ENCODE measurements at places on chromosomes 12 and 14.

DNA sequence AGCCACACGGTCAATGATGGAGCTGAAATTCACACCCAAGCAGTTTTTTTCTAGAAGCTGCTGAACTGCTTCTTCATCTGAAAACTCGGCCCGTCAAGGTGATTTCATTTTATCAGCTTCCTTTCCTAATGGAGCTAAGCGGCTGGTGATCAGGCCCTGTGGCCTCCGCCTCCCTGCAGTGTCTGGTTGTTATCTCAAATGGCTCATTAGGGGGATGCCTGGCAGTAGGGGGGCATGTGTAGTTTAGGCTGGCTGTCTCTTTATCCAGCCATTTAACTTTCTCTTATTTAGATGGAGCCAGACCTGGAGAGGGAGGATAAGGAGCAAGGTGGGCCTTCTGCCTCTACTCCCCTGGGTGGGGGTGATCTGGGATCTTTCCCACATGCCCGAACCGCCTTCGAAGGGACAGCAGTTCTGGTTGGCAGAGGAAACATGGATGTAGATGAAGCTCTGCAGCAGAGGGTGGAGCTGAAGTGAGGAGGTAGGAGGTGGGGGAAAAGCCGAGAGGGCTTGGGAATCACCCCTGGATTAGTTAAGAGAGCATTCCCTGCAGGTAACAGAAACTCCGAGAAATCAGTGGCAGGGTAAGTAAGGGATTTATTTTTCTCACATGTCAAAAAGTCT is 64.4 kb downstream of the TGFB3 start:
- no peak for DNase-seq

DNA sequence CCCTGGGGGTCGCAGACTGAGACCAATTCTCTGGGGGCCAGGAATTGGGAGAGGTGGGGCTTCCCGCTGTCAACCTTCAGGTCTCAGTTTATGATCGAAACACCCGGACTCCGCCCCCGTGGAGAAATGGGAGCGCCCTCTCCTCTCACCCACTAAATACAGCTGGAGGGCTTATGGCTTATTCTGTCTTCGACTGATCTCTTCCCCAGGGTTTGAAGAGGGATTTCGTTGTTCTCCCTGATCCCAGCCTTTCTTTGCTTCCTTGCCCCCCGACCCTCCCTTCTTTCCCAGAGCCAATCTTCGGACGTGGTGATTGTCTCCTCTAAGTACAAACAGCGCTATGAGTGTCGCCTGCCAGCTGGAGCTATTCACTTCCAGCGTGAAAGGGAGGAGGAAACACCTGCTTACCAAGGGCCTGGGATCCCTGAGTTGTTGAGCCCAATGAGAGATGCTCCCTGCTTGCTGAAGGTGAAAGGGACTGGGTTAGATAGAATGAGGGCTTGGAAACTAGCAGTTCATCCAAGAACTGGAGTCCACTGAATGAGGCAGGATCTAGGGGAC is 607 bp downstream of the OS9 start:
- DNase-seq, result no peak

- DNase-seq, result peak; percentile 66
Observed at GRCh38 chr14:63178912-63179311, 25.3 kb upstream of the RHOJ start.

DNA sequence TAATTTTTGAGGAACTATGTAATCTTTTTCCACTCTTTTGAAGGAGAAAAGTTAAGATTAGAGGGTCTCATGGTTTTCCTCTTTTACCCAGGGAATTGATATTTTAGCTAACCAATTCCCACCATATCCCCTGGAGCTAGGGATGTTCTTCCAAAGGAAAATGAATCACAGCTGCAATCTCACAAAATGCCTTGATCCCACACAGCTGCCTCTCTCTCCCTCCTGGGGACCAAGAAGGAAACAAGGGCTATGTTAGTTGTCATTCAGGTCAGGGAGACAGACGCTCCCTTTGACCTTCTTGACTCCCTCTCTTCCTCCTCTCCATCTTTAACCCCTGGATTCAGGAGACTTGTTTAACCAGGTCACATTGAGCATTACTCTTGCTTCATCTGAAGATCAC is 9.5 kb downstream of the DCN start:
- DNase-seq, result no peak

DNA sequence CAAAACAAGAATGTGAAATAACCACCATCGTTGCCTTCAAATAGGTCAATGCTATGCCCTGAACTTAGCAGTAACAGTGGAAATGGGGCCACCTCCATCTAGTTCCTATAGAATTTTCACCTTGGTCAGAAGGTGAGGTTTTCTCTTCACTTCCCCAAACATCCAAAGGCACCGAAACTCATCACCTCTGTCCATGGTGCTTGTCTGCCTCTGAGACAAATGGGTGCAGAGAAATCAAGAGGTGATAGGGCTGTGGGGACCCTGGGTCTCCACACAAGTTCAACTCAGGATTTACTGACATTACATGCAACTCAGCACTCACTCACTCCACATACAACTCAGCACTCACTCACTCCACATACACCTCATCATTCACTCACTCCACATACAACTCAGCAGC is 26.2 kb upstream of the TMEM132C start:
- no peak for DNase-seq

GRCh38 chr14:96148631-96149030 is 56.0 kb upstream of the BDKRB2 start:
- DNase-seq, result no peak
